Sciatic nerve (tissue), 2 donors: ENCODE measurements at places on chromosomes 4 and X.

DNA sequence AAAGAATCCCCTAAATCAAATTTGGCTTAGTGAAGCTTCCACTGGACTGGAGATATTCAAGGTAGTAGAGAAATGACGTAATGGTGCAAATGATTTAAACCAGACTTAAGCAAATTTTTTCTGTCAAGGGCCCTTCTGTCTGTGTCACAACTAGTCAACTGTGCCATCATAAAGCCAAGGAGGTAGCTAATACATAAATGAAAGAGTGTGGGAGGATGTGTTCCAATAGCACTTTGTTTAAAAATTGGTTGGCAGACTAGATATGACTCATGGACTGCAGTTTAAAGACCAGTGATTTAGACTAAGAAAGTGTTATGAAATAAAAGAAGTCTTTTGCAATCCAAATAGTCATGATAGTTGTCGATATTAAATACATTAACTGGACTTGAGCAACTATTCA, 24.3 kb upstream of the TEX13C start:
- DNase-seq: no peak

DNA sequence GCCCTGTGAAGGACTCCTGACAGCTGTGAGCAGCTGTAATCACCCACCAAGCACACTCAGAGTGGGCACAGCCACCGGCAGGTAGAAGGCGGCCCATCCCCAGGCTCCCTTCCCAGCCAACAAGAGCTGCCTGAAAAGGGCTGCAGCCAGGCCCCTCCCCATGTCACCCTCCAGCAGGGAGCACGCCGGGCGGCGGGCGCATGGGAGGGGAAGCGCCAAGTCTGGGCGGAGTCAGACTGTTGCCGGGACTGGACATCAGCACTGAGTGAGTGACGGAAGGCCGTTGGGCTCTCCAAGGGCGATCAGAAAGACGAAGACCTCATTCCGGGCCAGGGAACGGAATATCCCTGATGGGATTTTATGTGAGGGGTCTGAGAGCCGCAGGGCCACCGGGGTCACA, 82.1 kb downstream of the PPP2R2C start:
- DNase-seq: no peak

- DNase-seq: no peak
Measured at GRCh38 chr4:168174308-168174707, 82.0 kb downstream of the ANXA10 start.

DNA sequence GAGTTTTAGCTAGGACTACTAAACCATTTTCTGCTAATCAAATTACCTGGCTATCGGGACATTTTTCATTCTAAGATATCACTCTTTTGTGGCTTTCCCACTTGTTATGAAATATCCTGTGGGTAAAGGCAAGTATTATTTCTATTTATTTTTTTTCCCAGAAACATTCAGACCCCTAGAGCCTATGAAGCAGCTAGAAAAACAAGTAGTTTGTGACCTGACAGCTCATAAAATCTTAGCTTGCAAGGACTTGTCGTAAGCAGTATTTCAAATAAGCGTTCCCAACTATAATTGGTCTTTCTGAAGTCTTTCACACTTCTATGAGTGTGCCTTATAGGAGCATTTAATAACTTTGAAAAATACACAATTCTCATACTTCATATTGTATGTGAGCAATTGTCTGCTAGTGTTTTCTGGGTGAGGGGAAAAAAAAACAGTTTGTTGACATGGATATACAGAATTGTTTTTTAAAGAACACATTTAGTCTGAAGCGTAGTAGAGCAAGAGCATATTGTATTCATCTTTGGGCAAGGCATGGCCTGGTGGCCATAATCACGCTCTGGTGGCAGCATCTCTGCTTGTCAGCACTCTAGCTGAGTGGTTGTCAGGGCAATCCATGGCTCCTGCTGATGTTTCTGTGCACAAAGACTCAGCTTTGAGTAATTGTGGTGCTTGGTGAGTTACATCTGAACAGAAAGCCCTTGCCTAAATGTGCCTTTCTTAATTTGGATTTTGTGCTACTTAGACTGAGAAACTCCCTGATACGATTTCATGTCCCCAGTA, 2.6 kb downstream of the MCUB start:
- no peak for DNase-seq

DNA sequence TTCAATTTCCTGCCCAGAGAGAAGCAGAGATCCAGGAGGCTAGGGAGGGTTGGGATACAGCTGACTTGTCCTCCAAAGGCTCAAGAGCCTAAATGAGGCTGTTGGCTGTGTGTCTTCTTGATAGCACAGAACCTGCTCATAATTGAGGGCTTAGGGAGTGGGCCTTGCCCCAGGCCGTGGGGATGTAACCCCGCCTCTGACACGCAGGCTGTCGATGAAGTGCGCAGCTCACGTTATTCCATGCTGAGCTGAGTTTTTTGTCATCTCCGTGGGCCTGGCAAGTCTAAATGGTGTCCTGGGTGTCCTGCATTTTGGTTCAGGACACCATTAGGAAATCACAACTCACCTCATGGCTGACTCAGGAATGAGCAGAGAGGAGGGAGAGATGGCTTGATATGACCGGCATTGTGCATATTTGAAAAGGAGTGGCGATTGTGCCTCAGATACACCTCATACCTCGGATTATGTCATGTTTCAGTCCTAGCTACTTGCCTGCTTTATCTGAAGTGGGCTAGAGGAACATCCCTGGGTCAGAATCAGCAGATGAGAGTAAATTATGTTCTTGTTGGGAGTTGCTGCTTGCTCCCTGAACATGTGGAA, 43.7 kb downstream of the FHDC1 start:
- no peak for DNase-seq

GRCh38 chr4:173415885-173416653, 17.2 kb upstream of the SCRG1 start:
- no peak for DNase-seq

GRCh38 chr4:86670756-86671155, 76.6 kb downstream of the PTPN13 start:
- DNase-seq: no peak

- DNase-seq: no peak
Measured at GRCh38 chr4:56976283-56976836, 1.0 kb downstream of the NOA1 start.

DNA sequence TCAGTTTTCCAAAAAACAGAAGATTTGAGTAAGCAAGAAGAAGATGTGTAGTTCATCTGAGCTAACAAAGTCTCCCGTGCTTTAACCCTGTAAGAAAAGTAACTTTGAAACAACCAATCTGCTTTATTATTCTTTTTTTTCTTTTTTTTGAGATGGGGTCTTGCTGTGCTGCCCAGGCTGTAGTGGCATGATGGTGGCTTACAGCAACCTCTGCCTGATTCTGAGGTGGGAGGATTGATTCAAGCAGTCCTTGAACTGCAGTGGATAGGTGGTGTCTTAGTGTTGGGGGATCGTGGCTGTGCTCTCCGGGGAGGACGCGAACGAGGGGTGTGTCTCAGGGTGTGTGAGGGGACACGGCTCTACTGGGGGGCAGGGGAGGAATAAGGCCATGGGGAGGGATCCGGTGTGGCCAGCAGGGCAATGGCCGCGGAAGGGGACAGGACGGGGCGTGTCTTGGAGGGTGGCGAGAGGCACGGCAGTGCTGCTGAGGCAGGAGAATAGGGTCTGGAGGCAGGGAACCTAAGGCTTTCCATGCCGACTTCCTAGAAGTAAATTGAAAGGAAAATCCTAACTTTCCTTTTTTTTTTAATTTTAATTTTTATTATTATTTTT, 2.4 kb downstream of the ARSD start:
- DNase-seq: no peak
